ENCODE measurements at places on chromosomes 12 and 14. TPM values are rescaled to one million over a fixed set of nuclear protein-coding genes. Genes with fewer than 3 reads are reported as not detected.

- H3K4me3 ChIP-seq: no peak overlapping the region
- peaks cover 12% of the 10 kb centered on the region for H3K4me1 ChIP-seq
- no peak for DNase-seq
- no peaks in the 10 kb centered on the region for H3K27me3 ChIP-seq
Observed at GRCh38 chr12:75990189-75990912, 41.2 kb downstream of the PHLDA1 start.

GRCh38 chr12:104722601-104723534 lies 235.2 kb downstream of the SLC41A2 start:
- no peaks in the 10 kb centered on the region for H3K27me3 ChIP-seq
- no peak overlapping the region for H3K27ac ChIP-seq
- DNase-seq: no peak
- peaks cover 4% of the 10 kb centered on the region for H3K4me1 ChIP-seq
- no peaks in the 10 kb centered on the region for H3K36me3 ChIP-seq

- no peak overlapping the region for H3K4me3 ChIP-seq
- H3K4me1 ChIP-seq: no peaks in the 10 kb centered on the region
- DNase-seq: no peak
- no peak overlapping the region for H3K27ac ChIP-seq
- no peaks in the 10 kb centered on the region for H3K36me3 ChIP-seq
Observed at GRCh38 chr12:53127169-53127568, 23.9 kb downstream of the SOAT2 start.

DNA sequence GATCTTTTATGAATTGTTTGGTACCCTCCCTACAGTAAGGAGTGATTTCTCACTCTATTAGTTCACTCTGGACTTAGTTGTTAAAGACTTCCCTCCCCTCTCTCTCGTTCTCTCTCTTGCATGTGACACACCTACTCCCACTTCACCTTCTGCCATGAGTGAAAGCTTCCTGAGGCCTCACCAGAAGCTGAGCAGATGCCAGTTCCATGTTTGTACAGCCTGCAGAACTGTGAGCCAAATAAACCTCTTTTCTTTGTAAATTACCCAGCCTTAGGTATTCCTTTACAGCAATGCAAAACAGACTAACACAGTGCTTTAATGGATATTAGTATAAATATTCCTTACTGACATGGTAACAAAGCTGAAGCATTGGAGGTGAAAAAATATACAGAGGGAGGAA lies 187.7 kb downstream of the SSPN start:
- DNase-seq: no peak
- no peaks in the 10 kb centered on the region for H3K36me3 ChIP-seq
- H3K4me1 ChIP-seq: no peaks in the 10 kb centered on the region
- H3K27me3 ChIP-seq: no peaks in the 10 kb centered on the region
- no peak overlapping the region for H3K27ac ChIP-seq

DNA sequence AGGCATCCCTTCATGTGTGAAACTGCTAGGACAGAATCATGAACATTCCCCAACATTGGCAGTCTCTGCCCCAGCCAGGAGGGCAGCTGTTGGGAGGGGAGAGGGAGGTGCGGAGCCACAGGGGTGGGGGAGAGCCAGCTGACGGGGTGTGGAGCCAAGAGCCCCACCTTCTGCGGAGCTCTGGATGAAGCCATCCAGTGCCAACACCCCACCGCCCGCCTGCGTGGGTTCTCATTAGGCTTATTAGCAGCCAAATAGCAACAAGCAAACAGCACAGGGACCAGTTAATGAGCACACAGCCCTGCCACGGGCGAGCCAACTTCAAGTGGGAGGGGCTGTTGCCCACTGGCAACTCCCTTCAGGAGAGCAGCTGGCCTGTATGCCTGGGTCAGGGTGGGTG lies 12.1 kb downstream of the LTBP2 start:
- H3K27me3 ChIP-seq: no peaks in the 10 kb centered on the region
- peak overlapping the region; percentile 6 for H3K27ac ChIP-seq
- H3K36me3 ChIP-seq: no peaks in the 10 kb centered on the region
- DNase-seq: no peak
- H3K4me3 ChIP-seq: no peak overlapping the region

- no peaks in the 10 kb centered on the region for H3K4me1 ChIP-seq
- H3K27me3 ChIP-seq: no peaks in the 10 kb centered on the region
- no peaks in the 10 kb centered on the region for H3K36me3 ChIP-seq
- peak overlapping the region; percentile 82 for H3K27ac ChIP-seq
- DNase-seq: no peak
Observed at GRCh38 chr12:52417740-52418139, 11.6 kb upstream of the KRT82 start.

GRCh38 chr12:94698578-94698977 lies 48.2 kb upstream of the TMCC3 start:
- H3K27me3 ChIP-seq: no peaks in the 10 kb centered on the region
- no peak for DNase-seq
- H3K4me1 ChIP-seq: no peaks in the 10 kb centered on the region
- no peaks in the 10 kb centered on the region for H3K36me3 ChIP-seq
- no peak overlapping the region for H3K27ac ChIP-seq
- H3K4me3 ChIP-seq: no peak overlapping the region

- no peak within 1 kb of the TSS for H3K27ac ChIP-seq
- no peaks in the 10 kb centered on the region for H3K27me3 ChIP-seq
- H3K36me3 ChIP-seq: no peaks in the 10 kb centered on the region
- H3K4me1 ChIP-seq: peaks cover 5% of the 10 kb centered on the region
- peak within 1 kb of the TSS; percentile 21 for H3K4me3 ChIP-seq
Observed at GRCh38 chr14:24339284-24340151, at the start of gene RIPK3. TSS of gene RIPK3 (minus strand) at chr14:24339991. CDS start at chr14:24339826, 165 bp downstream.

GRCh38 chr12:50517421-50518048 lies 12.8 kb downstream of the DIP2B start:
- H3K27me3 ChIP-seq: no peaks in the 10 kb centered on the region
- no peak for DNase-seq
- no peaks in the 10 kb centered on the region for H3K36me3 ChIP-seq
- H3K27ac ChIP-seq: peak overlapping the region; percentile 43

GRCh38 chr14:34539407-34540180 lies at the start of gene EAPP:
TSS of gene EAPP (minus strand) at chr14:34539701. CDS start at chr14:34539628, 73 bp downstream.
- H3K36me3 ChIP-seq: peaks cover 30% of the 10 kb centered on the region
- H3K27ac ChIP-seq: peak within 1 kb of the TSS; percentile 98
- H3K4me3 ChIP-seq: peak within 1 kb of the TSS; percentile 85
- no peaks in the 10 kb centered on the region for H3K4me1 ChIP-seq

DNA sequence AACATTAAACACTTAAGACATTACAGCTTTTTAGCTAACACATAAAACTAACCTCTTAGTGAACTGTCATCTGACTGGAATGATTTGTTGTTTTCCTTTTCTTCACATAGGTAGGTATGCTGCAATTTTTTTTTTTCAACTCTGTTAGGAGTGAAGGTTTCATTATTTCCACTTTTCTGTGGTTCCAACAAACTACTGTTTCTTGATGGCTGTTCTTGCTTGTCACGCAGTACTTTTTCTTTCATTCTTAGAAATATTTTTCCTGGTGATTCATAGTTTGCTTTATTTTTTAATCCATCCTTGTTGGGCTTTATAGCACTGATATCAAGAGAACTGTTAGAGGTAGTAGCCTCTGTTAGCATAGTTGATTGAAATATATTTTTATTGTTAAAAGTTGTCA lies 6.3 kb downstream of the MIS18BP1 start:
- H3K27me3 ChIP-seq: no peaks in the 10 kb centered on the region
- H3K27ac ChIP-seq: no peak overlapping the region
- no peak for DNase-seq
- H3K36me3 ChIP-seq: no peaks in the 10 kb centered on the region

GRCh38 chr14:34649344-34649743 lies 19.4 kb upstream of the SNX6 start:
- H3K36me3 ChIP-seq: no peaks in the 10 kb centered on the region
- H3K4me3 ChIP-seq: no peak overlapping the region
- no peak for DNase-seq
- H3K27me3 ChIP-seq: no peaks in the 10 kb centered on the region
- no peak overlapping the region for H3K27ac ChIP-seq

DNA sequence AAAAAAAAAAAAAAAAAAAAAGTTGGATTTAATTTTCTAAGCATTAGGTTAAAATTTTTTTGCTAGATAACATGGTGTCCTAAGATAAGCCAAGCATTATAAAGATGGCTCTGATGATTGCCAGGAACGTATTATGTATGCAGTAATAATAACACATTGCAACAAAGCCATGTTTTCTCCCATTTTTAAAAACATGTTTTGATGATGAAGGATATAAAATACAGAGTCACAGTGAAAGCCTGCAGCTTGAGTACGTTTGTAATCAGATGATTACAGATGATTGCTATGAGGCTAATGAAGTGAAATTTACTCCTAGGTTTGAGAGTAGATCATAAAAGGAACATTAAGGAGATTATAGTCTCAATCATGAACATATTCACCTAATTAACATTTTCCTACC lies 13.3 kb upstream of the WDR89 start:
- DNase-seq: no peak
- no peaks in the 10 kb centered on the region for H3K36me3 ChIP-seq
- no peaks in the 10 kb centered on the region for H3K27me3 ChIP-seq

GRCh38 chr12:96083020-96083719 lies 47.8 kb upstream of the LTA4H start:
- DNase-seq: no peak
- no peaks in the 10 kb centered on the region for H3K36me3 ChIP-seq
- no peaks in the 10 kb centered on the region for H3K27me3 ChIP-seq
- H3K27ac ChIP-seq: no peak overlapping the region
- H3K4me3 ChIP-seq: no peak overlapping the region

GRCh38 chr12:43676183-43676813 lies 82.3 kb downstream of the PUS7L start:
- no peak overlapping the region for H3K27ac ChIP-seq
- no peak overlapping the region for H3K4me3 ChIP-seq
- no peak for DNase-seq
- H3K27me3 ChIP-seq: no peaks in the 10 kb centered on the region
- no peaks in the 10 kb centered on the region for H3K36me3 ChIP-seq
- H3K4me1 ChIP-seq: no peaks in the 10 kb centered on the region

GRCh38 chr14:90567191-90567590 lies 170.4 kb downstream of the CALM1 start:
- no peaks in the 10 kb centered on the region for H3K36me3 ChIP-seq
- no peak overlapping the region for H3K4me3 ChIP-seq
- no peak for DNase-seq

- no peaks in the 10 kb centered on the region for H3K36me3 ChIP-seq
- peak overlapping the region; percentile 92 for H3K27ac ChIP-seq
- H3K27me3 ChIP-seq: no peaks in the 10 kb centered on the region
- no peak for DNase-seq
- peak overlapping the region; percentile 45 for H3K4me3 ChIP-seq
- H3K4me1 ChIP-seq: peaks cover 8% of the 10 kb centered on the region
Observed at GRCh38 chr14:100193417-100194357, 34.2 kb upstream of the DEGS2 start.

DNA sequence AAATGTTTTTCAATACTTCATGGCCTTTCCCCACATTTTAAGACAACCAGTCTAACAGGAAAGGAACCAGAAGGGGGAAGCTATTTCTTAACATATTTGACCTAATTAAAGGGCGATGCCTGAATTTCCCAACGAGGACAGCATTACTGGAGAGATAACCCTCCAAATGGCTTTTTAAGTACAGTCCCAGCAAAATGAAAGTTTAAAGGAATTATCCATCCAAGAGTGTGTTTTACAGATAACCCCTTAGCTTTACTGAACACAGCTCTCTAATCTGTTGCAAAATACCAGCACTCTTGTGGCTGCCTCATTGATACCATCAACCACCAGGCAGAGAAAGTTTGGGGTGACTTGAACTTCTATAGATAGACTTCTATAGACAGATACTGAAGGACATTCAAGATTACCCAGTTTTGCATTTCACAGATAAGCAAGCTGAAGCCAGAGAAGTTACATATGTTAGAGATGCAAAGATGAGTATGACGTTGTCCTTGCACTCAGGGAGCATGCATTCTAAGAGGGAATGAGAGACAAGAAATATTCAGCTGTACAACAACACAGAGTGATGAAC lies 41.3 kb upstream of the DUSP6 start:
- no peaks in the 10 kb centered on the region for H3K36me3 ChIP-seq
- H3K27ac ChIP-seq: no peak overlapping the region
- H3K4me3 ChIP-seq: no peak overlapping the region
- H3K27me3 ChIP-seq: no peaks in the 10 kb centered on the region

DNA sequence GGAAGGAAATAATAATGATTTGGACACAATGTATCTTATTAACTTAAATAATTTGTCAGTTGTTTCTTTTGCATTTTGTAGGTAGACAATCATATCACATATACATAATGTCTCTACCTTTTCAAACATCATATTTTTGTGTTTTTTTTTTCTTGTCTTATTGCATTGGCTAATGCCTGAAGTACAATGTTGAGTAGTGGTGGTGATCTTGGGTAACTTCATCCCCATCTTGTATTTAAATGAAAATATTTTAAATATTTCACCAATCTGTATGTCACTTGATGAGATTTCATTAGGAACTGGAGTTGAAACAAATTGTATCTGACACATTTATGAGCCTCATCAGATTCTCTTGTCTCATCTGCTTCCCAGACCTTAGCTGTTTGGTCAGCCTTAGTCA lies 109.7 kb upstream of the LHX5 start:
- H3K27ac ChIP-seq: no peak overlapping the region
- no peaks in the 10 kb centered on the region for H3K36me3 ChIP-seq
- H3K27me3 ChIP-seq: no peaks in the 10 kb centered on the region

GRCh38 chr14:39233680-39234326 lies at the start of gene MIA2:
TSS of gene MIA2 (plus strand) at chr14:39233915. CDS start at chr14:39234115, 200 bp downstream.
- H3K27me3 ChIP-seq: no peaks in the 10 kb centered on the region
- DNase-seq: no peak
- H3K27ac ChIP-seq: no peak within 1 kb of the TSS
- no peaks in the 10 kb centered on the region for H3K36me3 ChIP-seq
- H3K4me1 ChIP-seq: no peaks in the 10 kb centered on the region

DNA sequence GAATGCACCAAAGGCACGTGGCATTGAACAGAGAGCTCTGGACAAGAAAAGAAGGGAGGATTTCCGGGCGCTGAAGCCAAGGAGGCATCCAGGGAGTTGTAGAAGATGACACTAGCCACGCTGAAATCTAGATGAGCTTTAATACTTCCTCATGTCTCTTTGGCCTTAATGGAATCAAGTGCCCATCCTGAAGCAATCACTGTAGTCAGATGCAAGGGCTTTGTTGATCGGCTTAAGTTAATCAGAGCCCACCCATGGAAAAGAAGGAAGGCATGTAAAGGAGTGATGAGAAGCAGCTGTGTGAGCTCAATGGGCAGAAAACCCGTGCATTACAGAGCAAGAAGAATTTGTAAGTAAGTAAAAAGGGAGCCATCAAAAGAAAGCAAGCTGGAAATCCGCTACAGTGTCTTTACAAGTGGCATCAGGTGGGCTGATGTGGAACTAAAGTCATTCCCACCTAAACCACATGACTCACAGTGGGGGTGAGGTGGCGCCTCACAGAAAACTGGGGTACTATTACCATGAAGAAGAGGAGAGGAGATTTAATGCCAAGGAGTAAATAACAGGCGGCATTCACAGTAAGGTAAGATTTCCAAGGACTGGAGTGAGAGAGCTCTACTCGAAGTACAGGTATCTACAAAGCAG lies 48.4 kb downstream of the NDUFA12 start:
- no peak overlapping the region for H3K27ac ChIP-seq
- no peak for DNase-seq
- H3K4me1 ChIP-seq: no peaks in the 10 kb centered on the region
- no peaks in the 10 kb centered on the region for H3K36me3 ChIP-seq

- H3K27ac ChIP-seq: no peak overlapping the region
- no peaks in the 10 kb centered on the region for H3K4me1 ChIP-seq
- no peaks in the 10 kb centered on the region for H3K36me3 ChIP-seq
- no peaks in the 10 kb centered on the region for H3K27me3 ChIP-seq
- no peak overlapping the region for H3K4me3 ChIP-seq
Observed at GRCh38 chr12:14167005-14167628, 185.7 kb upstream of the GRIN2B start.

PXN gene
- 367 TPM for total RNA-seq

EXOC5 gene
- 43.5 TPM for total RNA-seq

MMP17 gene
- 22.8 TPM for total RNA-seq

ATL1 gene
- 26.0 TPM for total RNA-seq

CLEC4D gene
- total RNA-seq: 0.87 TPM

PARPBP gene
- total RNA-seq: 0.78 TPM

LRRK2 gene
- 34.5 TPM for total RNA-seq

MAP3K9 gene
- total RNA-seq: 1.5 TPM

IFI27 gene
- 315 TPM for total RNA-seq

PTPN6 gene
- total RNA-seq: 31.5 TPM

All from tibial nerve (tissue), 4 donors.